ENCODE measurements at places on chromosomes 16 and 17.

DNA sequence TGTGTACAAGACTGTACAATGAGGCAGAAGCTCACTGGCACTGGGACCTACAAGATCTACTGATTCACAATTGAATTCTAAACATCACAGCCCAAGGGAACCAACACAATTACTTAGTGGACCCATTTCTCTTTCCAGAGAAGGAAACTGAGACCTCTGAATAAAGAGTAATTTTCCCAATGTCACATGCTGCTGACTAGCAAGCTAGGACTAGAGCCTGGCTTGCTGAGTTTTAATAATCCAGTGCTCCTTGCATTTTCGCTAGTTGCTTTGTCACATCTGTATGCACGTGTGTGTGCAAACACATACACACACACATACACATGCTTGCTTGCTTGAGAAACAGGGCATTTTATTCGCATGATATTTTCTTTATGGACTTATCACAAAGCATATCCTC lies 3.9 kb upstream of the LPO start:
- DNase-seq, result no peak

GRCh38 chr16:10995565-10995964 lies 51.2 kb downstream of the CLEC16A start:
- DNase-seq, result no peak

- DNase-seq, result no peak
Measured at GRCh38 chr17:21031756-21032396, 10.9 kb downstream of the USP22 start.

- DNase-seq, result no peak
Measured at GRCh38 chr17:68296217-68297191, 5.2 kb downstream of the ARSG start.

DNA sequence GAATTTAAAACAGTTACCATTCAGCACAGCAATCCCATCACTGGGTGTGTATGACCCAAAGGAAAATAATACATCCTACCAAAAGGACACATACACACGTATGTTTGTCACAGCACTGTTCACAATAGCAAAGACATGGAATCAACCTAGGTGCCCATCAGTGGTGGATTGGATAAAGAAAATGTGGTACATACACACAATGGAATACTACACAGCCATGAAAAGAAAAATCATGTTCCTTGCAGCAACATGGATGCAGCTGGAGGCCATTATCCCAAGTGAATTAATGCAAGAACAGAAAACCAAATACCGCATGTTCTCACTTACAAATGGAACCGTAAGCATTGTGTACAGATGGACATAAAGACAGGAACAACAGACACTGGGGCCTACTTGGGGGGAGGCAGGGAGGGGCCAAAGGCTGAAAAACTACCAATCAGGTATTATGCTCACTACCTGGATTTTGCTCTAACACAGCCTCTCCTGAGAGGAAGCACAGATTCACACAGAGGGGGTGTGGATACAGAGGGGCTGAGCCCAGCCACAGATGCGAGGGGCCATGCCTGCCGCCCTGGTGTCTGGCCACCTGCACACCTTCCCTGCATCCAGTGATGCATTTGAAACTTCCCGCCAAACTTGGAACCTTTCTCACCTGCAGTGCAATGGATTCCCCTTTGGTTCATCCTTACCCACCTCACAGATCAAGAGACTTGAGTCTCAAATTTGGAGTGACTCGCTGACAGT lies 55.9 kb downstream of the USP22 start:
- DNase-seq, result no peak

GRCh38 chr17:29949696-29950095 lies 8.3 kb downstream of the EFCAB5 start:
- no peak for DNase-seq

DNA sequence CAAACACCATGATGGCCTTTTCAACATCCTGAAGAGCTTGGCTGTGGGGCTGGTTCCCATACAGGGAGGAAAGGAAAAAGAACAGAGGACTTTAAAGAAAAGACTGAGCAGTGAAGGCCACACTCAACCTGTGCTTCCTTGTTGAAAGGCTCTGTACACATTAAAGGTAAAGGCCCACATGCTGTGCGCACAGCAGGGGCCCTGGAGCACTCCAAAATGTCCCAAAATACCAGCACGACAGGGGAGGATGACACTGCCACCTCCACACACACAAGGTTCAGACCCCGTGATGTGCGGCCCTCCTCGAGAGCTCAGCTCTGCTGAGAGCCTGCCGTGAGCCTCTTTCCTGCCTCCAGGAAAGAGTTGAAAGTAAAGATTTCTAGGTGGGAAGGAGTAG lies 36.5 kb downstream of the FANCA start:
- DNase-seq, result no peak

DNA sequence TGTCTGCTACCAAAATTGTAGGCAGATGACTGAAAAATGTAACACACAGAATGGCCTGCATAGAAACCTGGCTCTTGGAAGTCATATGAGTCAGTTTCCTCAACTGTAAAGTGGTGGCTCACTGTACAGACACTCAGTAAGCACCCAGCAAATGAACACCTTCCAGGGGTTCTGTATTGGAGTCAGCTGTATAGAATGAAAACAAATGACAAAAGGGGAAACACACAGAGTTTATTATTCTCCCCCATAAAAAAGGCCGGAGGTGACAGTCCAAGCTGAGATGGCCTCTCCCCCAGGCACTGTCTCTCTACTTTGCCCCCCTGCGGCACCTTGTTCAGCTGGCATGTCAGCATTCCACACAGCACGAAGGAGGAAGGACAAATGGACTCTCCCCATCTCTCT lies 6.2 kb upstream of the MEOX1 start:
- DNase-seq, result no peak

- DNase-seq, result no peak
Measured at GRCh38 chr16:1992704-1993317, 3.0 kb downstream of the SYNGR3 start.

- no peak for DNase-seq
Measured at GRCh38 chr17:82649501-82650261, 1.4 kb upstream of the WDR45B start.

DNA sequence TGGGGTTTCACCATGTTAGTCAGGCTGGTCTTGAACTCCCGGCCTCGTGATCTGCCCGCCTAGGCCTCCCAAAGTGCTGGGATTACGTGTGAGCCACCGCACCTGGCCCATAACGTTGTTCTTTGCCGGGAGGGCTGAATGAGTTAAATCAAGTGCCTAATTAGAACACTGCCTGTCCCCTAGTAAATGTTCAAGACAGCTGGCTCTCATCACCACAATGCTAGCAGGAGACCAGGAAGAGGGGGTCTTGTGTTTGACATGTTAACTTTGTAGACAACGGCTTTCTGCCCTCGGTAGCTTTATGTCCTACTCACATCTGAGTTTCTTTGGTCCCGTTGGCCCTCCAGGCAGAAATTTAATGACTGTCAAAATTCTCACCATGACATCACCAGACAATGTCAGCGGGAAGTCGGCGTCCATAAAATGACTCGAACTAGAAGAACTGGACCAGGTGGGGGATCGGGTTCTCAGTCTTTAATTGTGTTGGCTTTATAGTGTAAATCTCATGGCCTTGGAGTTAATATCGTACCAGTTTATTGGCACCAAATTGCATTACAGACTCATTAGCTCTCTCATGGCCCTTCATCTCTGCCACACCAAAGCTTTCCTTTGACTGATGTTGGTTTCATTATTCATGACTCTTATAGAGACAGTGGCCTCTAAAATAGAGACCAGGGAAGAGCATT lies 11.4 kb upstream of the ITPRIPL2 start:
- no peak for DNase-seq

- no peak for DNase-seq
Measured at GRCh38 chr16:27324851-27325301, 11.1 kb downstream of the IL4R start.

GRCh38 chr17:5677620-5678019 lies 93.3 kb upstream of the NLRP1 start:
- DNase-seq, result no peak

- no peak for DNase-seq
Measured at GRCh38 chr17:72452286-72453173, 331.7 kb downstream of the SOX9 start.

DNA sequence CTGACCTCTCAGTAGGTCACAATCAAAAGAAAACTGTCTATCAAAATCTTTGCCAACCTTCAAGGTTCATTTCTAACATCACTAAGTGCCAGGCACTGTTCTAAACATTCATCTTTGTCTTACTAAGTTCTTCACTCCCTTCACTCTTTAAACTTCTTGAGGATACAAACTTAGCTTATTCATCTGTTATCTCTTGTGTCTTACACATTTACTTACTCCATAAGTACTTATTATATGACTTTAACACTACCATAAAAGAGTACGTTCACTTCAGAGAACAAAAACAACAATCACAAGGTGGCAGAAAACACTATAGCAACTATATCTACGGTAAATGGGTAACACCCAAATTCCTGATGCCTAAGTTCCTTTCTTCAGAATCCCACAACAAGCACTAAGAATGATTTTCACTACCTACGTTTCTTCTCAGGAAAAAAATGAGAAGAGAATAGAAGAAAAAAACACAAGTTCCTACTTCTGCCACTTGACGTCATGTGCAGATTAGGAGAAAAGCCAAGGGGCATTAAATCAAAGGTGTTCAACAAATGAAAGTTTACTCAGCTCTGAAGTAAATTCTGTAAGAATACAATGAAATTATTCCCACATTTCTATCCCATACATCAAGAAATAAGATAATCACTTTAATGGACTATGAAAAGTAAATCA lies 29.2 kb downstream of the KANSL1 start:
- DNase-seq, result no peak

- no peak for DNase-seq
Measured at GRCh38 chr17:50642722-50643656, 8.3 kb downstream of the ABCC3 start.

DNA sequence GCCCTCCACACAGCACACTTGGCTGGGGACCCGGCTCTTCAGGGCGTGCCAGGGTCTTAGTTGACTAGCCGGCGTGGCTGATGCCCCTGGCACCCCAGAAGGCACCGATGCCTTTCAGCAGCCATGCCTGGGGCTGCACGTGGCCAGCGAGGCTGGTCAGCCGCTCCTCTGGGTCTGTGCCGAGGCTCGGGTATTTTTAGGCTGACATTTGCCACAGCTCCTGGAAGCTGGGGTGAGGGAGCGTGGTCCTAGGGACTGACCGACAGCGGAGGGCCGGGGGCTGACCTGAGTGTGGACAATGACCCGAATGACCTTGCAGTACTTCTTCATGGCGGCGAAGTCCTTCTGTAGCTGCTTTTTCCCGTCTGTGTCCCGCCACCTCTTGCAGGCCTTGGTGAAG lies 3.9 kb downstream of the RPL3L start:
- no peak for DNase-seq

- DNase-seq, result no peak
Measured at GRCh38 chr16:24883714-24884151, 38.0 kb downstream of the SLC5A11 start.

DNA sequence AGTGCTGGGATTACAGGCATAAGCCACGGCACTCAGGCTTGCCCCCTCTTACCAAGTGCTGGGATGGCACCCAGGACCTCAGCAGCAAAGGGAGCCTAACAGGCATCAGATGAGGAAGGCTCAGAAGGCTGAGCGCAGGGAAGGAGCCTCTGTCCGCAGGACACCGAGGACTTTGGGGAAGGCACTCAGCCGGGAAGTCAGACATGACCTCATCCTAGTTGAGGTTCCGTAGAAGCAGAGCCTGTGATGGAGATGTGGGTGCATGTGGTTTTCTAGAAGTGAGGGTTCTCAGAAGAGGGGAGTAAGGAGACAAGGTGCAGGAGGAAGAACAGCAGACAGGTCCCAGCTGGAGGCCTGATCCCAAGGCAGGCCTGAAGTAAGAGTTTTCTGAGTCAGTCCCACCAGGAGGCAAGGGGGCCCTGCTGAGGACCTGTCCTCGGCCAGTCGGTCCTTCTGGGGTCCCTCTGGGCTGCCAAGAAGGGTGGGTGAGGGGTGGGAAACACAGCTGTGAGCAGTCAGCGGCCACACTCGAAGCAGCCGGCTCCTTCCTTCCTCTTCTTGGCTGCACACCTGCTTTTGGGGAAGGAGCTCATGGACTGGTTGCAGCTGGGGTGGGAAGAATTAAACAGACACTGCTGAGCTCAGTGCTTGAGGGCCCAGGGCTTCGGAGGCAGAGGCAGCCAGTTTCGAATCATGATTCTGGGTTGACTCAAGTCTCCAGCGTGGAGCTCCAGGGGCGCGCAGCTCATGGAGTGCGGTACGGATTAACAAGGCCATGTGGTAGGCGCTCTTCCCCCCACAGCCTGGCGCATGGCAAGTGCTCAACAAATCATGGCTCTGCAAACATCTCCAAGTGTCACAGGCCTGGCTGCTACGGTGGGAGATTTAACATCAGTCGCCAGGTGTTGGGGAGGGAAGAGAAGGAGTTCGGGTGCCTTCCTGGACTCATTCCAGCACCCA lies 38.9 kb upstream of the SNN start:
- DNase-seq, result no peak

DNA sequence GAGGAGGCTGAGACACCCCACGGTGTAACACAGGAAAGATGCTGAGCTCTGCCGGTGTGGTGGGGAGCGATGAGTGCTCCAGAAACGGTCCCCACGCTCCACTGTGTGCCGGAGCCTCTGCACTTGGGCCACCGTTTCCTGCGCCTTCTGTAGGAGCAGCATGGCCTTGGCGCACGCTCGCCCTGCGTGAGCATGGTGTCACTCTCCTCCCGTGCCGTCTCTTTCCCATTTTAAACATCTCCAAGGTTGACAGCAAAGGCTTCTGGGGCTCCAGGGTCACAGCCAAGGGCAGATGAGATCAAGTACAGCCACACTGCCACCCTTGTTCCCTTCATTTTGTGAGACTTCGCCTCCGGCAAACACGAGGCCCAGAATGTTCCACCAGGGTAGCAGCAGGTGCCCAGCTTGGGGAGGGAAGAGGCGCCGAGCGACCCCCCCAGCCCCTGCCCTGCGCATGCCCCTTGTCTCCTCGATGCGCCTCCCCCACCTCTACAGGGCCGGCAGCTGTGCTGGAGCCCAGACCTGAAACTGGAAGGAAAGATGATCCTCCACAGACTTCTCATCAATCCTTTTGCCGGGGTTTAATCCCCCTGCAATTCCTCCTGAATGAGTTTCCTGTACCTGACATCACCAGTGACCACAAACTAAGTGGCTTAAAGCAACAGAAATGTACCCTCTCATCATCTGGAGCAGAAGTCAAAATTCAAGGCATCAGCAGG lies 19.9 kb upstream of the OSGIN1 start:
- DNase-seq, result no peak

- DNase-seq, result no peak
Measured at GRCh38 chr16:4273858-4274311, 1.1 kb upstream of the TFAP4 start.

- DNase-seq, result no peak
Measured at GRCh38 chr17:73533127-73533526, 111.1 kb downstream of the SDK2 start.

- no peak for DNase-seq
Measured at GRCh38 chr17:2695243-2695960, 16.2 kb downstream of the CLUH start.

GRCh38 chr17:44557651-44558285 lies 484 bp downstream of the FZD2 start:
- no peak for DNase-seq
